Anterior cingulate cortex (tissue), 58 donors: ENCODE measurements at places on chromosomes 4 and X.
A peak's percentile ranks its signal among the peaks of the same experiment; 100 is the strongest.

DNA sequence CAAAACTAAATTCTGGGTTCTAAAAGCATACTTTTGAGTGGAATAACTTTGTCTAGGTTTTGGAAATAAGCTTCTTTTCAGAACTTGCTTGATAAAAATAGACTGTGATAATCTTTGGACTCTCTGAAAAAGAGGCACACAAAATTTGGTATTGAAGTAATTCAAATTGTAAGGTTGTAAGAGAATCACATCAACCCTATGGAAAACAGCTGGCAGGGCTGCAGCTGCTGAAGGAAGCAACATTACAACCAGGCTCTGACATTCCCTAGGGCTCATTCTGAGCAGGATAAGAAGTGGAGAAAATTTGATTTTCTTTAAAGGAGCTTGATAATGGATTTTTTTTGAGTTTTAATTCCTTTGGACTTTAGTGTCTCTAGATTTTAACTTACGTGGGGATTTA, 147.6 kb downstream of the FSTL5 start:
- no peak for DNase-seq

DNA sequence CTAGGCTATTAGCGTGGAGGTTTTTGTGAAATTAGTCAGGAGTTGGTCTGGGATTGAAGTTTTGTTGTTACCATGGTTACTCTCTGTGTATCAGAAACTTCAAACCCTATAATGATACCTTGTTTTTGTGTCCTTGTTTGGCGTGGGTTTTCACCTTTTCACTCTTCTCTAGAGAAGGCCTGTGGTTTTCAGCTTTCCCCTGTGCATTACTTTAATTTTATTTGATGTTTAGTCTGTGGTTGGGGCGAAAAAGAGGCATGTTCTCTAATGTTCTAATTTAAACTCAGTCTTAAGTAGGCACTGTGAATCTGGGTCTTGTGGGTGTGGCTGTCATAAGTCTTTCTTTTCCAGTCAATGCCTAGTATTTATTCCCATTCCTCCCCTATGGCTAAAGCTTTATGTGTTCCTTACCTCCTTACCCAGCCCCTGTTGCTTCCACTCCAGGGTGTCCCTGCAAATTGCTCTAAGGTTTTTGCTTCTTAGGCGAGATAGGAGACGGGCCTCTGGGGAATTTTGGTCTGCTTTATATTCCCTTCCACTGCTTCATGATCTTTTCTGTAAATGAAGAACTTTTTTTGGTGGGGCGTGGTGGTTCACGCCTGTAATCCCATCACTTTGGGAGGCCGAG, 326.3 kb upstream of the ZCCHC13 start:
- DNase-seq: no peak

- no peak for DNase-seq
Observed at GRCh38 chr4:75675004-75675531, 1.9 kb upstream of the G3BP2 start.

DNA sequence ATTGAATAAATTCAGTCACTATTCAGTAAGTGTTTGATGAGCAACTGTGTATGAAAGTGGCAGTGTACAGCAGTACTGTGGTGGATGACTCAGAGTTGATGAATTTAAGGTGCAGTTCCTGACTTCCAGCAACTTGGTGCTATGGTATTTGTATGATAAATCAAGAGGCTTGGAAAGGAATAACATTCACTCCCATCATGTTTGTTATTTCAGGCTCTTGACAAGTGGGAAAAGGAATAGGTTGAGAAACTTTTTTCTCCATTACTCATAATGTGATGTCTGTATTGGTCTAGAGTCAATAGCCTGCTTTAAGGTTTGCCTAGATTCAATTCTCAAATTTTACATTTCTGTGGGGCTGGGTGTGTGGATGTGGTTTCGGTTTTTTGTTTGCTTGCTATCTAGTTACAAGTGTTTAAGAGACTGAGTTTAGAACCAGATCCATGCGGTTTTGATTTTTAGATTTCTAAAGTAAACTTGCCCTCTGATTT, 35.1 kb upstream of the CYP2U1 start:
- no peak for DNase-seq

GRCh38 chr4:7134737-7135388, 57.5 kb upstream of the SORCS2 start:
- DNase-seq: no peak

GRCh38 chr4:48620831-48621230, 130.8 kb downstream of the ZAR1 start:
- DNase-seq: no peak

DNA sequence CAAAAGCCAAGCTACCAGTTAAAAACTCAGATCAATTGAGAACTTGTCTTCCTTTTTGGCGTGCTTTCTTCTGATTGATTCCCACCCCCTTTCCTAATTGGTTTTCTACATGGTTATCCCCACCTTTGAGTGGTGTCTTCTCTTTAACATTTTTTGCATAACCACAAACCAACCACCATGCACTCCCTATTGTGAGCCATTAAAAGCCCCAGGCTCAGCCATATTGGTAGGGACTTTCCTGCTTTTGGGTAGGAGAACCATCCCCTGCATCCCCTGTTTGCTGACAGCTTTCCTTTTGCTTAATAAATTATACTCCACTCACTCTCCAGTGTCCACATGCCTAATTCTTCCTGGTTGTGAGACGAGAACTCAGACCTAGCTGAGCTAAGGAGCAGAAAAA, 1651.4 kb upstream of the IGFBP7 start:
- DNase-seq: no peak

- DNase-seq: no peak
Observed at GRCh38 chrX:12137951-12138360, 317 bp upstream of the FRMPD4 start.

DNA sequence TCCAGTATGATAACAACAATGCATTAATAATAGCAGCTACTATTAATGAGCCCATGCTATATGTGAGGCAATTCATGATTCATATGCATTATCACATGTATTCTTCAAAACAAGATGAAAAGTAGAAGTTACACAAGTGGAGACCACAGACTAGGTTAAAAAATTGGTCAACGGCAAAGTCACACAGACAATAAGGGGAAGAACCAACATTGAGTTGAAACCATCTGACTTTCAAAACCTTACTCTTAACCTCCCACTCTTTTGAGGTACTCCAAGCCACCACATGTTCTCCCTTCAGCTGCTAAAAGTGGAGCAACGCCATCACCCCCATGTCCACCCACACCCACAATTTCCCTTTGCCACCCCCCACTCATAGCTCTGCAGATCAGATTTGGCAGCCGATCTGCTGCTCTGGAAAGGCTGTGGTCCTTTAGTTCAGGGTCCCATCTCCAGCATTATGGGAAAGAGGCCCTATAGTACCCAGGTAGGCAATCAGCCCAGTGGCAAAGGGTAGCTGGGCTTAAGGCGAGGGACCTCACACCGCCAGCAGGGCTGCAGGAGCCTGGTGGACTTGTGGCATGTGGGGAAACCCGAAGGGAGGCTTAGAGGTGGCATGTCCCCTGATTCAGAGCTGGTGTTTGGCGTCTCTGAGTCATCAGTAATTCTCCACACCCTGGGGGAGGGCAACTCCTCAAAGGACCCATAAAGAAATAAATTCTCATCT, 33.5 kb upstream of the CYBB start:
- no peak for DNase-seq

- DNase-seq: no peak
Observed at GRCh38 chrX:100424012-100424411, 13.9 kb upstream of the PCDH19 start.

DNA sequence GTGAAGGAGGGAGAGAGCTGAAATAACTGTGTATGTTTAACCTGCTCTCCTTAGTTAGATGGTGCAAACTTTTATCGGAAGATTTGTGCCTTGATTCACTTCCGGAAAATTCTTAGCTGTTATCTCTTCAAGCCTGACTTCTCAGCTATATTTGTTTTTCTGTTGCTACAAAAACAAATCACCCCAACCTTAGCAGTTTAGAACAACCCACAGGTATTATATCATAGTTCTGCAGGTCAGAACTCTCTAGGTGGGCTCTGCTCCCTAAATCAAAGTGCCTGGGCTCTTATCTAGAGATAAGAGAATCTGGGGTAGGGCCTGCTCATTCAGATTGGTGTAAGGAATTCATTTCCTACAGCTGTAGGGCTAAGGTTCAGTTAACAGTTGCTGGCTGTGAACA, 15.1 kb upstream of the CEP135 start:
- no peak for DNase-seq

DNA sequence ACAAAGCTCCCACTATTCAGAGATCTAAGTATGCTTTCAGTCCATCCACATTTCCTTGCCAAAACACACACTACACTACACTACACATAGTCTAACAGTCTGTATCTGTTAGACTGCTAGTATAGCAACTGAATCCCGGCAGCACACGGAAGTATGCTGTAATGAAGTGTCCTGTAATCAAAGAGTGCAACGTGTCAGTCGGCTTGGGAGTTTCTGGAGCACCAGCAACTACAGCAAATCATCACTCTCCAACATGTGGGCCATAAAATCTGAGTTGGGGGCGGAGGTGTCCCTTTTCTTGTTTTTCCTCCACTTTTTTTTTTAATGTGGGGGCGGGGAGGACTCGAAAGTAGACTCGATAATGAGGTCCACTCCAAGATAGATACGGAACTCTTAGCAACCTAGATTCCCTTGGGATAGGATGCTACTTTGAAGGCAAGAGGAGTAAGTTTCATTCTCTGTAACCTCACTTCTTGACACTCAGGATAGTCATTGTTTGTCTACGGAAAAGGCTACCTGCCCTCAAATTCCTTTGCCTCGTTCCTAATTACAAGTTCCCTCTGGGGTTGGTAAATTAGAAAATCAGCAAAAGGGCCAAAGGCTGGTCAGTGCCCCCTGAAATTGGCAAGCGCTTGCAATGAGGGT, 722 bp downstream of the SLC10A7 start:
- no peak for DNase-seq

GRCh38 chr4:74534121-74534520, 89.2 kb downstream of the AREG start:
- no peak for DNase-seq

GRCh38 chrX:151774421-151774820, 39.9 kb downstream of the CNGA2 start:
- no peak for DNase-seq

GRCh38 chr4:169225058-169225751, 45.6 kb downstream of the SH3RF1 start:
- DNase-seq: no peak

DNA sequence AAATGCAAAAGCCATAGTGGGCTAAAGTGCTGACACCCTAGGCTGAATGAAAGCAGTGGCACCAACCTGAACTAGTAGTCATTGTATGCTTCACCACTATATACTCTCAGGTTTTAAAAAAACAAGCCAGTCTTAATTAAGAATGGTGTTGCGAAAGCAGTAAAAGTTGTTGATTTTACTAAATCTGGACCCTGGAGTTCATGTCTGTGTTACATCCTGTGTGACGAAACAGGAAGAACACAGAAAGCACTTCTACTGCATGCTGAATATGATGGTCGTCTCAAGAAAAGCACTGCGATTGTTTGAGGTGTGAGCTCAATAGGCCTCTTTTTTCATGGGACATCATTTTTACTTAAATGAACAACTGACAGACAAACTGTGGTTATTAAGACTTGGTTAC, 24.2 kb upstream of the GDPD2 start:
- DNase-seq: no peak

DNA sequence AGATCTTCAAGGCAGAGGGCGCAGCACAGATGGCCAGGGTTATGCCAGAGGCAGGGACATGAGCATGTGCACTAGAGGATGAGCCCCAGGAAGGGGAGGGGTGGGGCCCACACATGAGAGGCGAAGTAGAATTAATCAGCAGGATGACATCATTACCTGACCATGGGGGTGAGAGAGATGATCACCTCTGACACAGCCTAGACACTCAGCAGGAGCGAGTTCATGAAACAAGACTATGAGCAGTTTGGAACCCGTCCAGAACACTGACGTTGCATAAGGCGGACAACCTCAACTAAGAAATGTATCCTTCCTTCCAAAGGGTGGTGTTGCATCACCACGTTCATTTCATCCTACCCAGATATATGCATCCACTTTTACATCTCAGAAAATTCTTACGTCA, 446.7 kb upstream of the TENM3 start:
- DNase-seq: no peak

- DNase-seq: no peak
Observed at GRCh38 chr4:68074397-68074796, 55.3 kb downstream of the TMPRSS11F start.

DNA sequence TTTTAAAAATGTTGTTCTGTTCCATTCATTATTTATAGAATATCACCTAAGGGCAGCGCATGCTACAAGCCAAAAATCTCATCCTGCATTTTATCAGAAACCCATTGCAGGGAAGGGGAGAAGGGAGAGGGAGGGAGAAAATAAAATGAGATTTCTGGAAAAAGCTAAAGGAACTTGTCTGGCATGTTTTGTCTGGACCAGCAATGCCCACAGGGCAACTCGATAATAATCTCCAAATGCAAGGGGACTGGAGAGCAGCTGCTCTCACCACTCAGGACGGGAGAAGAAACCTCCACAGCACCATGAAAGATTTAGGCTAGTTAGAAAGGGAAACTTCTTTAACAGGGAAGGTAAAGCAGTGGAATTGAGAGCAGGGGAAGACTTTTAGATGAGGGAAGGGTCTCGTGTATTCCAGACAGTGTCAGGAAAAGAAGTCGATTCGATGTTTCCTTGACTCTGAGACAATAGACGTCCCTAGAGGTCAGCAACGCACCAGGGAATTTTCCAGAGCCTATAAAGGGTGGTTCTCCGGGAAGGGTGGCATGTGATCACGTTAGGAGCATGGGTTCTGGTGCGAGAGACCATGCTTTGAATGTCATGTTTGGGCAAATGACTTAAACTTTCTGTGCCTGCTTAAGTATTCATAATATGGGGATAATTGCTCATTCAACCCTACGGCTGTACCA, 132.2 kb upstream of the NDP start:
- no peak for DNase-seq

- no peak for DNase-seq
Observed at GRCh38 chr4:154018659-154019058, 229.8 kb upstream of the SFRP2 start.

GRCh38 chr4:2009651-2010233, 968 bp upstream of the NELFA start:
- DNase-seq: peak; percentile 46

GRCh38 chrX:70508296-70508911, 63.8 kb downstream of the DLG3 start:
- no peak for DNase-seq

- no peak for DNase-seq
Observed at GRCh38 chrX:2432298-2432863, 68.4 kb downstream of the DHRSX start.

GRCh38 chrX:134161162-134161561, 75.8 kb upstream of the CCDC160 start:
- no peak for DNase-seq

GRCh38 chrX:148380107-148380506, 120.3 kb upstream of the AFF2 start:
- no peak for DNase-seq

- DNase-seq: no peak
Observed at GRCh38 chr4:150990993-150991392, 24.1 kb downstream of the LRBA start.

GRCh38 chrX:13283512-13283911, 36.3 kb downstream of the ATXN3L start:
- DNase-seq: no peak

DNA sequence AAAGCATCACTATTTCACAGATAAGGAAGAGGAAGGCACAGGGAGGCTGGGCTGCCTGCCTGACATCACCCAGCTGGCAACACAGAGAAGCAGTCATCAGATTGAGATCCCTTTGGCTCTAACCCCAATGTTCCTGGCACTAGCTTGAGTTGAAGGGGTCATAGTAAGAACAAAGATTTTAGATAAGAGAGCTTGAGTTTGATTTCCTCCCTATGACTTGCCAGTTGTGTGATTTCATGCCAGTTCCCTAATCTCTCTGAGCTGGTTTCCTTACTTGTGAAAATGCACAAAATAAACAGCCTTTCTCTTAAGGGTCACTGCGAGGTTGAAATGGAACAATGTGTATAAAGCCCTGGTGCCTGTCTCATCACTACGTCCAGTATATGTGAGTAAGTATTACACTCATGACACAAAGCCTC, 475.4 kb upstream of the HS3ST1 start:
- DNase-seq: no peak
